ENCODE measurements at places on chromosomes 2 and 18. TPM values are rescaled to one million over a fixed set of nuclear protein-coding genes. Genes with fewer than 3 reads are reported as not detected.

The ELP2 gene
- 84.3 TPM for total RNA-seq

GRCh38 chr2:73069855-73070642, 1.5 kb downstream of the SFXN5 start:
- peak overlapping the region; percentile 60 for H3K4me3 ChIP-seq
- peak overlapping the region; percentile 49 for H3K27ac ChIP-seq
- no peaks in the 10 kb centered on the region for H3K36me3 ChIP-seq
- no peak for DNase-seq

- peak overlapping the region; percentile 97 for H3K4me3 ChIP-seq
- no peaks in the 10 kb centered on the region for H3K27me3 ChIP-seq
- no peaks in the 10 kb centered on the region for H3K4me1 ChIP-seq
- H3K27ac ChIP-seq = no peak overlapping the region
Observed at GRCh38 chr18:76491776-76492668, 3.0 kb downstream of the ZNF516 start.

DNA sequence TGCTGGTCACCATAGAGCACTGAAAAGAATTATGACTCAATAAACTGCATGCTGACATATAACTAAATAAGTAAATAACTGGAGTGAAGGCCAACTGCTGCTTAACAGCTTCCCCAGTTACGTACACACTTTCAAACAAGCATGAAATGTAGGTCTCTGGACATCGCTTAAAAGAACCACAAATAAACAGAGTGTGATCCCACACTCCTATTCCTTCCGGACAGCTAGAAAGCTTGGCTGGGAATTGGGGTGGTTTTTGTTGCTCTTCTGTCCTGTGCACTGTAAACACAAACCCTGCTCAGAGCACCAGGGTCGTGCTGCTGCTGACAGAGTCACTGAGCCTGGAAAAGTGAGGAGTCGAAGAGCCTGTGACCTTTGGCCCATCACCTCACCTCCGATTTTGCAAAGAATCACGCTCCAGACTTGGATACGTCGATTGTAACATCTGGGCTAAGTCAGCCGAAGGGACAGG, 162.7 kb upstream of the NT5C1B start:
- no peaks in the 10 kb centered on the region for H3K4me1 ChIP-seq
- no peak overlapping the region for H3K27ac ChIP-seq
- no peak for DNase-seq
- H3K27me3 ChIP-seq = no peaks in the 10 kb centered on the region

GRCh38 chr2:201264472-201265173, 4.3 kb downstream of the CASP8 start:
- no peak overlapping the region for H3K27ac ChIP-seq
- H3K27me3 ChIP-seq = no peaks in the 10 kb centered on the region
- DNase-seq = no peak

DNA sequence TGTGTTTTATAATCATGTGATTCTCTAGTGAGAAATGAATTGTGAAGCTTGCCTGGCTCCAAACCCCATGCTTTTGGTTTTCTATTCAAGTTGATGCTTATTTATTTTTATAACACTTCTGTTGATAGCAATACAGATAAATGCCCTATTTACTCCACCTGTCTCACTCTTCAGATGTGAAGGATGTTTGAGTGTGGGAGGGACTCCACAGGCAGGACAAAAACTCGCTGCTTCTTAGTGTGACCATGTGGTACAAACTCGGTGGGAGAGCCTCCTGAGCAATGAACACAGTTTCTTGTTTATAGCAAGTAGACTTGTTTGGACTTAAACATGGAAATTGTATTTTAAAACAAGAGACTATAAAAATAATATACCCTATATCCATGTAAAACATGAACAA, 219.7 kb downstream of the GULP1 start:
- DNase-seq = no peak
- H3K27me3 ChIP-seq = no peaks in the 10 kb centered on the region
- no peak overlapping the region for H3K4me3 ChIP-seq

The BBS5 gene
- 7.3 TPM for total RNA-seq

The GNLY gene
- total RNA-seq = 2.1 TPM

DNA sequence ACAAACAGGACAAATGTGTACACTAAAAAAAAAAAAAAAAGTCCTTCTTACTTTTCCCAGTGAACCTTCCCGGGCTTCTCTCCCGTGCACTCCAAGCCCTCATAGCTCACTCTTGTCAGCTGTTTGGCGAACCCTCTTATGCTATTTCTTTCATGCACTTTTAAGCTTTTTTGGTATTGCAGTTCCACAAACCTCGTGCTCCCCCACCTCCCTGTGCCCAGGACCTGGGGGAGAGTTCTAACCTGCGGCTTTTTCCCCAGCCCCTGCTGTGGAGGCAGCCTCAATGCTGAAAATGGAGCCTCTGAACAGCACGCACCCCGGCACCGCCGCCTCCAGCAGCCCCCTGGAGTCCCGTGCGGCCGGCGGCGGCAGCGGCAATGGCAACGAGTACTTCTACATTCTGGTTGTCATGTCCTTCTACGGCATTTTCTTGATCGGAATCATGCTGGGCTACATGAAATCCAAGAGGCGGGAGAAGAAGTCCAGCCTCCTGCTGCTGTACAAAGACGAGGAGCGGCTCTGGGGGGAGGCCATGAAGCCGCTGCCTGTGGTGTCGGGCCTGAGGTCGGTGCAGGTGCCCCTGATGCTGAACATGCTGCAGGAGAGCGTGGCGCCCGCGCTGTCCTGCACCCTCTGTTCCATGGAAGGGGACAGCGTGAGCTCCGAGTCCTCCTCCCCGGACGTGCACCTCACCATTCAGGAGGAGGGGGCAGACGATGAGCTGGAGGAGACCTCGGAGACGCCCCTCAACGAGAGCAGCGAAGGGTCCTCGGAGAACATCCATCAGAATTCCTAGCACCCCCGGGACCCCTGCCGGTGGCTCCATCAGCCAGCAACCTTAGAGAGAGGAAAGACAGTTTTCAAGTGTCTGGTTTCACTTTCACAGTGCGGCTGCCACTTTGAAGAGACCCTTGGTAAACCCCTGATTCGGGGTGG, 826 bp downstream of the KCNE4 start:
- peaks cover 21% of the 10 kb centered on the region for H3K4me1 ChIP-seq
- peak overlapping the region; percentile 71 for H3K4me3 ChIP-seq
- DNase-seq = peak; percentile 81

The AKAIN1 gene
- total RNA-seq = not detected

DNA sequence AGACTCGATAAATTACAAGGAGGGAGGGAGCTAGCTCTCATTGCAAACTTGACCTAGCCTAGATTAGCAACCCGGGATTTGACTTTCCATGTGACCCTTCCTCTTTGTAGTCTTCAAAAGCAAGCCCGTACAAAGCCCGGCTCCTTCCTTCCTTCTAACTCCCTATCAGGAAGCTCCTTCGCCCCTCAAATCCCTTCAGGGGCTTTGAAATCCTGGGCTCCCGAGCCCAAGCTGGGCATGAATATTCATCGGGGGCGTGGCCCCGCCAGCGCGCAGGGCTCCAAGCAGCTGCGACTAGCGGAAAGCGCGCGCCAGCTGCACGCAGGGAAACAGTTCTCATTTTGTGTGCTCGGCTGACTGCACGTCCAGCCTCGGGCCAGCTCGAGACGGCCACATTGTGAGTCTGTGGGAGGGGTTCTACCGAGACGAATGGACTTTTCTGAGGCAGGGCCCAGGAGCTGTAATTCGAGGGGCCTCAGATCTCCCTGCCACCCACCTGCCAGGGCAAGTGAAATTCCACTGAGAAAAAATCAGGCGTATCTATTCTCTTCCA, 84.0 kb upstream of the PELI1 start:
- no peaks in the 10 kb centered on the region for H3K36me3 ChIP-seq
- H3K4me3 ChIP-seq = peak overlapping the region; percentile 74
- H3K27me3 ChIP-seq = no peaks in the 10 kb centered on the region
- peak; percentile 91 for DNase-seq
- H3K4me1 ChIP-seq = no peaks in the 10 kb centered on the region

DNA sequence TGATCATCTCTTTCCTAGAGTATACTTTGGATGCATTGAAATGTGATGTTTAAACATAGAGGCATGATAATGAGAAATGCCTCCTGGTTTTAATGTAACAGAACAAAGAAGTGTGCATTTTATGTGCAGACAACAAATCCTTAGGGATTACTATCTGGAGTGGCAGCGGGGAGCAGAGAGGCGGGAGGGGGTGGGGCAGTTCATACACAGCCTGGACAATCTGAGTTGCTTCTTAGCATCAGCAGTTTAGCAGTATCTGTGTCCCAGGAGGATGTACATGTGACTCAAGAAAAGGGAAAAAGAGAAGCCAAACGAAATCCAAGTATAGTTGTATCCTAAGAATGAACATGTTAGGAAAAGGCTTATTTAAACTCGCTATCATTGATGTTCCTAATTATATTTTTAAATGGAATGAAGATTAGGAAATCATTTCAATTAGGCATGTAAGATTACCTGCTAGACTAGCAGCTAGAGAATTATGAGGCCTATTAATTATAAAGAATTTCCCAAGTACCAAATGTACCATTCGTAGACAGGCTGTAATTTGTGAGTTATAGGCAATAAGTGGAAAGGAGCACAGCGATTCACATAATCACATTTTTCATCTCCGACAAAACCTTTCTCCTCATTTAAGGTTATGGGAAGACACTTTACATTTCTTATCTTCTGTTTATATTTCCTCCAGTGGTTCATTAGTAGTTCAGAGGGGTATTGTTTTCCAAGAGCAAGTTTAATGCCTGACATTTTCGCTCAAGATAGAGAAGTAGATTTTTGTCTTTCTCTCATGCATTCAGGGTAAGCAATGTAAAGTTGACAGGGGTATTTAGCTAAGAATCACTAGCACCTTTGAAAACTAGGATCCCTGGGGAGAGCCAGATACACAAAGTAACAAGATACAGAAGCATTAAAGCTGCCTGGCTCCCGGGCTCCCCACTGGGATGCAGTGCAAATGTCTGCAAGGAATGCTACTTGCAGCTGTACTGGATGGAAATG, 141.3 kb upstream of the NOSTRIN start:
- H3K27me3 ChIP-seq = no peaks in the 10 kb centered on the region
- H3K27ac ChIP-seq = no peak overlapping the region
- DNase-seq = no peak
- H3K4me3 ChIP-seq = no peak overlapping the region

DNA sequence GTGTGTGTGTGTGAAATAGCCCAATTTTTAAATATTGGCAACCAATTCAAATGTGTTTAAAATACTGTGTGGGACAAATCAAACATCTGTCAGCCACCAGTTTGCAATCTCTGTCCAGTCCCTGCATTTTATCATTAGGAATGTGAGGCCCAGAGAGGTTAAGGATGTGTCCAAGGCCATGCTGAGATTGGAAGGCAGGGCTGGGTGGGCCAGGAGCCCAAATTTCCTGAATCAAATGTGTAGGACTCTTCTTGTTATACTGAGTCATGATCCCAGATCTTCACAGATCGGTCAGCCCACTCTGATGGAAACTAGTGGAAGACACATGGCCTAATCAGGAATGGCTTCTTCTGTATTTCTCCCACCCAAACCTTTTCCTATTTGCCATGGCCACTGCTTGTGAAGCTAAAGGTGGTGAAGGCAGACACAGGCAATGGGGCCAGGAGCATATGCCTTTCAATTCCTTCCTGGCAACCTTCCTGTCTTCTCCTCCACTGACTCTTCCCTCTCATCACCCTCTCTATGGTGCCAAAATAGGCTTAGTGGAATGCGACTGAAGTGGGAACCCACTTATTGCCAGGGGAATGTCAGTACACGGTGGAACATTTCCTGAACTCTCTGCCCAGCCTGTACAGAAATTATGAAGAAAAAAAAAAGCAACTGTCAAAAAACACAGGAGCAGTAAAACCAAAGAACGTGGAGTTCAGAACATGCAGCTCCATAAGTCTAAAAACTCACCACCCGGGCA, 35.5 kb downstream of the ZEB2 start:
- peaks cover 3% of the 10 kb centered on the region for H3K4me1 ChIP-seq
- H3K36me3 ChIP-seq = no peaks in the 10 kb centered on the region
- H3K27me3 ChIP-seq = no peaks in the 10 kb centered on the region
- no peak overlapping the region for H3K4me3 ChIP-seq
- DNase-seq = no peak

DNA sequence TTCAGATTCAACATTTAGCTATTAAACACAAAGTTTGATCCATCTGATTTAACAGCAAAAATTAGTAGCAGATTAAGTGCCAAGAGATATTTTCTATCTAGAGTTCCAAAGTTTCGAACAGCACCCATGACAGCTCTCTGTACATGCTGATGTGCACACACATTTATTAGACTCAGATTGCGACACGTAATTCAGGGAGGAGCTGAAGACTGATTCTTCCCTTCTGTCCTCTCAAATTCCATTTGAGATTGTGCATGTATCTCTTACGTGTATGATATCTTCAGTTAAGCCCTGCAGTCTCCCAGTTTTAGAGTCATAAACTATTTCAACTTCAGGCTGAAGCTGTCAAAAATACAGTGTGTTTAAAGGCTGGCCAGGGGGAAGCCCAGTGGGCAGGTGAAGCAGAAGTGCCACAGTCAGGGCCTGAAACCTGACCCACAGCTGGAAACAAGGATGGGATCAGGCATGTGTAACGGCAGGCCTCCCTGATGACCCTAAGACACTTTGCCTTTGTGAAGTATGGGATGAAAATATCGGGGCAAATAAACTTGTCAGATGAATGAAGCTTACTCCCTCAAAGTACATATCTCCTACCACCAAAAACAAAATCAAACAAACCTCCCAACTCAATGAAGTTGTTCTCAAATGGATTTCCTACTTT, 30.6 kb downstream of the CYB5A start:
- H3K27ac ChIP-seq = no peak overlapping the region
- peaks cover 5% of the 10 kb centered on the region for H3K36me3 ChIP-seq
- H3K4me1 ChIP-seq = no peaks in the 10 kb centered on the region

The ASB18 gene
- not detected for total RNA-seq

The CIB4 gene
- total RNA-seq = not detected

DNA sequence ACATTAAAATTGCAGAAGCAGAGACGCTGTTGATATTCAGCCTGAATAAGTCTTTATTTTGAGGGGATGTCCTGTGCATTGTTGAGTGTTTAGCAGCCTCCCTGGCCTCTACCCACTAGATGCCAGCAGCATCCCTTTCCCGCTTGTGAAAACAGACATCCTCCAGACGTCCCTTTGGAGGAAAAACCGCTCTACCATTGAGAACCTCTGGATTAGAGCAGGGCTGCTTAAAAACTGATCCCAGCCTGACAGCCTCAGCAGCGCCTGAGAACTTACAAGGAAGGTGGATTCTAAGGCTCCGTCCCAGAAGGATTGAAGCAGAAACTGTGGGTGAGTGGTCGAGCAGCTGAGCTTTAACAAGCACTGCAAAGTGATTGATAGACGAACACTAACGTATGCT, 349.7 kb downstream of the CYRIA start:
- H3K4me3 ChIP-seq = no peak overlapping the region
- H3K36me3 ChIP-seq = no peaks in the 10 kb centered on the region
- no peaks in the 10 kb centered on the region for H3K4me1 ChIP-seq
- no peak for DNase-seq
- H3K27me3 ChIP-seq = no peaks in the 10 kb centered on the region

The CPO gene
- total RNA-seq = 0.58 TPM

All from aorta (tissue), 5 donors.